ENCODE measurements at places on chromosomes 16 and 17.

GRCh38 chr17:71395901-71396300 is 724.9 kb upstream of the SOX9 start:
- no peak for DNase-seq

- DNase-seq = peak; percentile 41
These were observed at the start of gene HOXB13 for GRCh38 chr17:48728232-48729231. Gene HOXB13 (minus strand): TSS chr17:48728750. CDS start chr17:48728593, 157 bp downstream.

DNA sequence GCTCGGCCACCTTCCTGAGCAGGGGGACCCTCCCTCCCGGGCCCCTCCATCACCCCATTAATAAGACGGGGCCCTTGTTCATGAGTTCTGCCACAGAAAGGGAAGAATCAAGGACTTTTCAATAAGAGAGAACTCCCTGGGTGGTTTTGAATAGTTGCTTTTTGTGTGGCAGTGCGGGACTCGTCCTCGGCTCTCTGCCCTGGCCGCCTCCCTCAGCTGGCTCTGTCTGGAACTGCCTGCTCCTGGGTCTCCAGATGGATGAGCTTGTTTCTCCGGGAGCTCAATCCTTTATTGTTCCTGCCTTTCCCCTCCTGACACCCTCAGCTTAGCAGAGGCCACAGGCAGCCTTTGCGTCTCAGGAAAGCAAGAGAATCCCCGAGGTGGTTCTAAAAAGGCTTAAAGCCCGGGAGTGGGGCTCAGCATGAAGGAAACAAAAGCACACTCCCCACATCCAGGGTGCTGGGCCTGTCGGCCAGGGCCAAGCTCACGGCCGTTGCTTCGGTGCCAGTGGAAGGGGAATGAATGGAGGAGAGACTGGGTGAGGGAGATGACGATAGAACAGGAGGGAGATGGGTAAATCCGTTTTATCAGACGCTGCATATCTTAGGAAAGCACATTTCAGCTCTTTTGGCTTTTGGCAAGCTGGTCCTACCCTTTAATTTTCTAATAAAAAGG is 60.2 kb downstream of the RAI1 start:
- peak; percentile 63 for DNase-seq

DNA sequence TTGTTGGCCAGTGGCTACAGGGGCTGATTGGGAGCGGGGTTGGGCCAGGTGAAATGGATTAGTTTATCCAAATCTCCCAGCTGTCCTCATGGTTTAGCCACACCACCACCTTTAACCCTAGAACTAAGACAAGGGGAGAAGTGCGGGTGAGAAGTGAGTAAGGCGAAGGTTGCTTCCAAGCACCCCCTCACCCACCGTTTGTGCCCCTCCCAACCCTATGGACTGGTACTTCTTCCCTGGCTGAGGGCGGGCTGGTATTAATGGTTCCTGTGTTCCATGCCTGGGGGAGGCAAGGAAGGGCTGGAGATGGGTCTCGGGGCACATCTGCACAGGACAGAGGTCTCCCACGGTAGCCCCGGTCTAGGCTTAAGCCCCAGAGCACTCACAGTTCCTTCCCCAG is 25.1 kb downstream of the NT5M start:
- no peak for DNase-seq

DNA sequence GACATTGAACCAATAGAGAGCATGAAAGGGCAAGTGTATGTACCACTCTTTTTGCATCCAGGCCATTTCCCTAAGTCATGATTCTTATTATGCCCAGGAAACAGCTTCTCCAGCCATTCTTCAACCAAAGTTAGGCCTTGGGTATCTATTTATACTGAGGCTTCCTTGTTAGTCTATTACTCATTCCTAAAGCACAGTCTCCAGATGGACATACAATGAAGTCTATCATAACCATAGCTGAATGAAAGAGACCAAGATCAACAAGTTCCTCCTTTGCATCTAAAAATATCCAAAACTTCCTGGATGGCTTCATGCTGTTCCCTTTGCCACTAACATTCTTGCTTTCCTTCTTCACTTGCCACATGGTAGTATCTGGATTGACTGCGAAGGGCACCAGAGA is 265.9 kb downstream of the CDH8 start:
- no peak for DNase-seq

DNA sequence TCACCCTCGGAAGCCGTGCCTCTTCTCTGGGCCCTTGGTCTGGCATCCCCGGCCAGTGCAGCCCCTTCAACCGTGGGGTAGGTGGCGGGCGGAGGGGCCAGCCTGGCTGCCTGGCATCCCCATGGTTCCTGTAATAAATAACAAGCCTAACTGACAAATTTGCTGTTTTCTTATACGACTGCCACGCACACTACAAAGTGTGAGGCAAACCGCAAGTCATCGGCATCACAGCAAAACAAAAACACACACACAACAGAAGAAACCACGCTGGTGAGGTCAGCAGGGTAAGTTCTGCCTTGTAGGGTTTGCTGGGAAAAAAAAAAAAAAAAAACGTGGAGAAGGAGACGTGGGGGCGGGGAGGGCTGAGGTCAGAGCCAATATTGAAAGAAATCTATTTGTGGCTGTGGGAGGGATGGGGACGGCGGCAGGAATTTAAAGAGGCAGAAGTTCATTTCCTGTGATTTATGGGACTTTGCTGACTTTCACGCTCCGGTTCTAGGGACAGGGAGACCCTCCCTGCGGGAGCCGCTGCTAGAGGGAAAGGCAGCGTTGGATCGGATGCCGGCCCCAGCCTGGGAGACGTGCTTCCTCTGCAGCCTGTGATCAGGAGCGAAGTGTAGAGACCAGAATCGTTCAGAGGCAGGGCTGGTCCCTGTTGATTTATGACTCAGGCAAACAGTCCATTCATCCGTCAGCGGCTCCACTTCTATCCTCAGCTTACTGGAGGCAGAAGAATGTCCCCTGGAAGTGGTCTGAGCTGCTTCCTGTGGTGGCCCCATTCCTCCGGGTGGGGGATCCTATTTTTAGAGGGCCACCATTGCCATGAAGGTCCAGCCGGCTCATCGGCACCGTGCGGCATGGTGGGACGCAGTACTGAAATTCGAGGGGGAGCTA is 162.8 kb downstream of the FOXL1 start:
- peak; percentile 94 for DNase-seq

- peak; percentile 91 for DNase-seq
These were observed 23.3 kb downstream of the CEP295NL start for GRCh38 chr17:78879635-78880186.

- no peak for DNase-seq
These were observed 588 bp downstream of the C16orf92 start for GRCh38 chr16:30023586-30023985.

DNA sequence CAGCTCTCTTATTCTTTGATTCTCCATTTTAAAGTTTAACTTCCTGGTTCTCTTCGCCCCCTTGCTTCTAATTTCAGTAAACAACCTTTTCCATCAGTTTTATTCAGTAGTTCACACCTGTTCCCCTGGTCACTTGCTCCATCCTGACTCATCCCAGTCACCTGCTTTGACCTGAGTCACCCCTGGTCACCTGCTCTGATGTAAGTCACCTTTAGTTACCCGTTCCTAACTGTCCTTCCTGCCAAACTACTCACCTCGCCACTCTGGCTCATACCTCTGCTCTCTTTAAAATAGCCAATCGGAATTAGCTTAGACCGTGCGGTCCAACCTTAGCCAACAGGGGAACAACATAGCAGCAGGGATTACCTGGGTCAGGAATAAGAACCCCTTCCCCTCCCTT is 4.7 kb upstream of the NLRC5 start:
- DNase-seq = no peak

- peak; percentile 94 for DNase-seq
These were observed 58.8 kb downstream of the SMG6 start for GRCh38 chr17:2244545-2245525.

DNA sequence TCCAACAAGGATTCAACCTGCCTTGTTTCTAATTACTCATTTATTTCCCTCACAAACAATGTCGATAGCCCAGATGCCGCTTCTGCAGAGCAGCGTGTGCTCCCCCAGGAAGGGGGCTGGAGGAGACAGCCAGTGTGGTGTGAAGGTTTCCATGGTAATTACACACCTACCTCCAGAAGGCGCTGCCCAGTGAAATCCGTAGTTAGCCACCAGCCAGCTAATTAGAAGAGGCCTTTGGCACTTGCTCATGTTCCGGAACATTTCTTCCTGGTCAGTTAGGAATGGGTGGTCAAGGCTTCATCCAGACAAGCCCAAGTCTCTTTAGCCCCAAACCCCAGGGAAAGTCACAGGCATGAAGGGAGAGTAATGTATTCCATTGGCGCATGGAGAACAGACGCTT is 342.5 kb upstream of the C16orf82 start:
- no peak for DNase-seq

DNA sequence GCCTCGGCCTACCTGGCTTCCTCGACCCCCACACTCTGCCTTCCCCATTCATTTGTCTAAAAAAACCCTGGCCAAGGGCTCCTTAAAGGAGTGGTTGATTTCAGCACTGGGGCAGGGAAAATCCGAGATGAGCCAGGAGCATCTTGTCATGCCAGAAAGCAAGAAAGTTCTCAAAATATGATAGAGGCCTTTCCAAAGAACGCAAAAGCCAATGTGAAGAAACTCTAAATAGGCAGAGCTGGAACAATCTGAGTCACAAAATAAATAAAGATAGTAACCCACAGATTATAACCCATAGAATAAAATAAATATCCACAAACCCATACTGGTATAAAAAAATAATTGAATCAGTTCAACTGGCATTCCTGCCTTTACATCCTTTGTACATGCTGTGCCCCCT is 192.3 kb upstream of the SALL1 start:
- no peak for DNase-seq

DNA sequence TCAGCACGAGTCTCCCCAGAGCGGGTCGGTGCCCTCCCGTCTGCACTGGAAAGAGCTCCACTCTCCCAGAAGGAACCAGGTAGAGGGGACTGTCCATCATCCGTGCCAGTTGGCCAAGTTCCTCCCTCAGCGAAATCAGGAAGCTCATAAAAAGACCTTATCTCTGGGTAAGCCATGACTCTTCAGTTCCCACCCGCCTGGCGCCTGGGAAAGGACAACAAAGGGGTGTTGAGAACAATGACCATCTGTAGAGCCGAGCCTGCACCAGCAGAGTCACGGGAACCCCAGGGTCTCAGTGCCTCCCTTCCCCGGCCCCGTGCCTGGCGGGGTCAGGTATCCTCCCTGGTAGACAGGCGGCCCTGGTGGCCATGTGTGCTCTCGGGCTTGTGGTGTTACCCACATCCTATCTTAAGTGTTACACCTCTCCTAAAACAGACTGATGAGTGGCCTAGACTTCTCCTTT is 190.7 kb downstream of the AXIN2 start:
- peak; percentile 45 for DNase-seq

DNA sequence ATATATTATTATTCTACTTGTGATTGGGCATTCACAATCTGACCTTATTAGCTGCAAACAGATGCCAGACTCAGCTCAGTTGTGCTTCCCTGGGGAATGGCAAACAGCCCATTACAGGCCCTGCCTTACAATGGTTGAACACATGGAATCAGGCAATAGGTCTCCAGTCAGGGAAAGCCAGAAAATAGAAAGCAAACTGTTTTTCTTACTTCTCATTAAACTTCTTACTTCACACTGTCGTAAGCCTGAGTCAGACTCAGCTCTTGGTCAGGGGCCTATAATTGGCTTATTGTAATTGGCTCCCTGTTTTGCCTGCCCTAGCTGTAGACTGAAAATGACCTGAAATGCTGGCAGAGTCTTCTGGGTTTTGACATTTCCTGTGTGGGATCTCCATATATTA is 77.0 kb upstream of the CA10 start:
- no peak for DNase-seq

DNA sequence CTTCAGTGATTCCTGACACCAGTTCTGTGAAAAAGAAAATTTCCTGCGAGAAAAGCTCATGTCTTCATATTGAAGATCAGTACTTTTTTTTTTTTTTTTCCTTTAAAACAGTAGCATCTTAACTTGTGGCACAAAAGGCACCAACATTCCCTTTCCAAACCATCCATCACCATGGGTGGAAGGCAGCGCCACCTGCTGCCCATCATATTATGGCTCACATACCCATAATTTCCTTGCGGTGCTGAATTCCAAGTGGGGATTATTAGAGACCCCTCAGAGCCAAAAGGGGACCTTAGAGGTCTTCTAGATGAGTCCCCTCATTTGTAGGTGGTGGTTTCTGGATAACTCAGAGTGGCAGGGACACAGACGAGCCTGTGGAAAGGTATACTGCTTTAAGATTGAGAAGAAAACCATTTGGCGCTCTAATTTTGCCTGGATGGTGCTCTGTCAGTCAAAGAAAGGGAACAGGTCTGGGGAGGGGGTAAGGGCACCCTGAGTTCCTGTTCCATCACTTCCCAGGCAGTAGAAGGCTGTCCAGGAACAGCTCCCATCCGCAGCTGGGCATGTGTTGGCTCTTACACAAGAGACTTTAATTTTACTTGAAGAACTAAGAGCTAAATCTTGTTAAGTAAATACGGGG is 7.9 kb upstream of the SOST start:
- DNase-seq = peak; percentile 80

DNA sequence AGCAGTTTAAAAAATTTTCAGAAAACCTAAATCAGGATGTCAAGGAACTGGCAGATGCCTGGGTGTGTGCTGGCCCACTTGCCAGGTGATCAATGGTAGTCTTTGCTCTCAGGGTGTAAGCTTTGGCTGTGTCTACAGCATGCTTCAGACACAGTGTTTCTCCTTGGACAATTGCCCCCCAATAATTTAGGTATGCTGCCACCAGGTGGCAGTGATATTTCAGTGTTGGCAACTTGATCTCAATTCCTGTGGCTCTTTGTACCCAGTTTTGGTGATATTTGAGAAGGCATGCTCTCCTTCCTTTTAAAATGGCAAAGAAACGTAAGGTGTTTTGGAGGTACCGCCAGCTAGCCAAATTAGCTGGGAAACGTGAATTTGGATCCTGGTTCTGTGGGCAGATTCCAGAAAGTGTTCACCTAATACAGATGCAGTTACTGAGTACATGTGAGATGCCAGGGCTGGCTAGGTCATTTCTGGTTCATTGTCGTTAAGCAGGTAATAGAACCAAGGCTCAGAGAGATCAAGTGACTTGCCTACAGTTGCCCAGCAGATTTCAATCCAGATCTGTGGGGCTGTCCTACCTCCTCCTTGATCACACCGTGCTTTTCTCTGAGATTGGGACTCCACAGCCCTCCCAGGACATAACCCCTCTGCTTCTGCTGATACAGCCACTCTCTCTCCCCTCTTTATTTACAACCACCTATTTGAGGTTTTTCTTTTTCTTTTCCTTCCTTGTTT is 155.6 kb upstream of the PLCG2 start:
- no peak for DNase-seq

GRCh38 chr16:26756633-26757032 is 310.1 kb upstream of the C16orf82 start:
- DNase-seq = no peak

DNA sequence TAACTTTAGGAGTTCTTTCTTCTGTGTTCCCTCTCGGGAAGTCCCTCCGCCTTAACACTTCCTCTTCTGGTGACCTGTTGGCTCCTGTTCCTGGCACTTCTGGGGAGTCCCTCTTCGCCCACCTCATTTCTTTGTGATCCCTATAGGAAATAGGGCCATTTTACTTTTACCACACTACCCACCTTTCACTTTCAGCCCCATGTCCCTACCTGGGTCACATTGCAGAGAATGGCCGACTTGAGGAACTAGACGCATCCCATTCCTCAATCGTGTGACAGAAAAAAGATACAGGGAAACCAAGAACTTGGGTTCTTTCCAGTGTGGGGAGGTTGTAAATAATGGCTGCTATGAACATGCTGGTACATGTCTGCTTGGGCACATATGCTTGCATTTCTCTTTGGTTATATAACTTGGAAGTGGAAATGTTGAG is 6.6 kb downstream of the IL21R start:
- no peak for DNase-seq

Data from SJSA1 (cell line).